ENCODE measurements at places on chromosomes 6 and 20.
A peak's percentile ranks its signal among the peaks of the same experiment; 100 is the strongest.

DNA sequence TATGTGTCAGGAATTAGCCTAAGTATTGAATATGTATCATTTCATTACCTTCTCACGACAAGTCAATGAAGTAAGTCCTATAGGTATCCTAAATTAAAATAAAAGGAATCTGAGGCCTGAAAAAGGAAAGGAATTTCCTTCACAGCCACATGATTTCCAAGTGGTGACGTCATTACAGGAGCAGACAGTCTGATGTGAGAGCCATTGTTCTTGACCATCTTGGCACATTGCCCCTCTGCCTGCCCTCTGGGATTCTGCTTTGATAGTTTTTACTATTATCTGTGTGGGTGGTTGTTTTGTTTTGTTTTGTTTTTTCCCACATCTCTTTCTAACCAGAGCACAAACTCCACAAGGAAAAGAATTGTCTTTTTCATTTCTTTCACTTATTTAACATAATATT lies 219.8 kb upstream of the UFL1 start:
- no peak for DNase-seq

- peak; percentile 81 for DNase-seq
Measured at GRCh38 chr6:152136449-152136825, 329.0 kb downstream of the ESR1 start.

DNA sequence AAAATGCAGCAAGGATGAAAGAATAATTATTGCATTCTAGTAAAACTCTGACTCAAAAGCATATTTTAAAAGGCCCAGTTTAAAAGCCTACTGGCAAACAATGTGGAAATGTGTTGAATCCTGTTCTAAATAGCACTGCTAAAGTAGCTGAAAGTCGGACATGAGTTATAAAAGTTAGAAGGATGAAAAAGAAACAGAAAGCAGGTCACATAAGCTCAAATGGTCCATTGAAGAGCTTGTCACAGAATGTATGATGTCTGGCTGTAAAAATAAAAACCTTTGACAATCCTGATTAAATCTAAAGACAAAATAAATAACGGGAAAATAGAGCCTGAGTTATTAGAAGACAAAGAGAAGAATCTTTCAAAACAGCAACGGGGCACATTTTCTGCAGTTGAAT lies 218.6 kb upstream of the UFL1 start:
- DNase-seq = no peak

- no peak for DNase-seq
Measured at GRCh38 chr6:106452628-106453027, 92.1 kb downstream of the CRYBG1 start.

DNA sequence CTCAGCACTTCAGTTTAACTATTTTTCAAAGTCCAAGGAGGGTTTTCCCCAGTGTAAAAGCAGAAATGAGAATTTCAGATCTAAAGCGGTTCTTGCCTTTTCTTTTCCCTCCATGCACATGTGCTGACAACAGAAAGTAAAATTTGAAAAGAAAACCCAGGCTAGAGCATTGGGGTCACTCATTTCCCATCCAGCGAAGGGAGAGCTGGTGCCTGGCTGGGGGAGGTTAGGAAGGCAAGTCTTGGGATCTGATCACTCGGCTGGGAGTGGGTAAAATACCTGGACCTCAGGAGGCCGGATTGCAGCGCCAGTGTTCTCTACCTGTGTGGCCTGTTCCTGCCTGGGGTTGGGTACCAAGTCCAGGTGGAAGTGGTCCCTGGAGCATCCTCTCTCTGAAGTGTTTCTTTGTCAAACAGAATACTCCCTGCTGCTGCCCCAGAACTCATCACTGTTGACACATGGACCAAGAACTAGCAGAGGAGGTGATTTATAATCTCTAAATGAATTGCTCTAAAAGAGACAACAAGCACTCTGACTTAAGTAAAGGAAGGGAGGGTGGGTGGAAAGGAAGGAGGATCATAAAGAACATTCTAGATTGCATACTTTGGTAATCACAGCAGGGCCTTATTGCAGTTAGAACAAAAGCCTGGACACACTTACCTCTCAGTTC lies 136.0 kb downstream of the MTHFD1L start:
- DNase-seq = no peak

DNA sequence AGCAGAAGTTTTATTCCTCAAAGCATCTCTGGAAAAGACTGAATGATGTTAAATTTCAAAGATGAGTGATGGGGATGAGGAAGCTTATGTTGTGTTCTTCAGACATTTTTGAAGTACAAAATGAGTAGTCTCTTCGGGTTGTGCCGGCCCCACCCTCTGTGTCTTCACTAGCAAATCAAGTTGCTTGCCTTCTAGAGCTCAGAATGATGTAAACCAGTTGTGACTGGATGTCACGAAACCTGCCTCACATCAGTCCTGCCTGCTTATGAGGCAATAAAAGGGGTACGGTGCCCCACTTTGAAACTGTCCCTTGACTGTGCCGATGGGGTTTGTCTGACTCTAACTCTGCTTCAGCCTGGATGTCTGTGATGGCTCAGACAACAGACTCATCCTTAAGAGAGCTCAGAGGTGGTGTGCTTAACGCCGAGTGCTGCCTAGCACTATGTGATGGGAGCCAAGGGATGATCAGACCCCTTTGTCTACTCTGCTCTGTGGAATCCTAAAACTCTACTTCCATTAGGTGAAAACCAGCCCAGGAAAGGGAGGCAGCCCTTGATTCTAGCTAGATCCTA lies 19.0 kb downstream of the TOMM34 start:
- no peak for DNase-seq

- no peak for DNase-seq
Measured at GRCh38 chr6:16759646-16760515, 1.4 kb downstream of the ATXN1 start.

- no peak for DNase-seq
Measured at GRCh38 chr20:2671977-2672376, 8.0 kb upstream of the IDH3B start.

GRCh38 chr20:46963196-46963529 lies 68.5 kb downstream of the EYA2 start:
- DNase-seq = peak; percentile 64

DNA sequence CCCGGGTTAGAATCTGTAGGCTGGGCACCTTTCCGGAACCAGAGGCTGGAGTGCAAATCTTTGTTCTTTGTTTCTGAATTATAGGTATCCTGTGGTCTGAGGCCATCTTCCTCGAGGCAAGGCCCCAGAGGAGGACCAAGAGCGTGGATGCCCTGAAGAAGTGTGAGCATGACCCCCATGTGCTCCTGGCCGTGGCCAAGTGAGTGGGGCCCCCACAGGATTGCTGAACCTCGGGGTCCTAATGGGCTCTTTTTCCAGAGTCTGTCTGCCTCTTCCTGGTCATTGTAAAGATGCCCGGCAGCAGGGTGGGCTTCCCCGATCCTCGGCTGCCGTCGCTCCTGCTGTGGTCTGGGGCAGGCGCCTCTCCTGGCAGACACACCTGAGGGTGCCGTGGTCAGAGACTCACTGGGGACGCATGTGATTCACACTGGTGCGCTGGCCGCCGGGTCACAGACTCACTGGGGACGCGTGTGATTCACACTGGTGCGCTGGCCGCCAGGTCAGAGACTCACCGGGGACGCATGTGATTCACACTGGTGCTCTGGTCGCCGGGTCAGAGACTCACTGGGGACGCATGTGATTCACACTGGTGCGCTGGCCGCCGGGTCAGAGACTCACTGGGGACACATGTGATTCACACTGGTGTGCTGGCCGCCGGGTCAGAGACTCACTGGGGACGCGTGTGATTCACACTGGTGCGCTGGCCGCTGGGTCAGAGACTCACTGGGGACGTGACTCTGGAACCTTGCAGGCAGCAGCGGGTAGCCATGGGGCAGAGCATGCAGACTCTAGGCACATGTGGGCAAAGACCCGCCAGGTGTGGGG lies 6.5 kb upstream of the C20orf204 start:
- DNase-seq = no peak

- DNase-seq = no peak
Measured at GRCh38 chr20:4776079-4776630, 54.4 kb downstream of the PRND start.

DNA sequence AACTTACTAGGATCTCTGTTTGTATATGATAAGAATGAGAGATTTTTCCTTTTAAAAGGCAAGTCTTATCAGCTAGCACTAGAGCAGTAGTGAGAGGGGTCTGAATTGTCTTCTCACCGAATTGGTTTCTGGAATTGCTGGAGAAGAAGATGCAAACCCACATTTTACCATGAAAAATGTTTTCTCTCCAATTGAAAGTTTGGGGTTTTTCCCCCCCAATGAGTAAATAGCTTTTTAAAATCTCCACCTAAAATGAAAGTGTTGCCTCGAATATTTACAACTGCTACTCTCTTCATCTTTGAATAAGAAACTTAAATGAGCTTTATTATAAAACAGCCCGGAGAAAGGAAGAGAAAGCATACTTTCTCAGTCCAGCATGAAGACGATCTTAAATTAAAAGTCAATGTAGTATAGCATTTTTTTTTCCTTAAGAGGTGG lies 1.8 kb downstream of the TCF21 start:
- DNase-seq = no peak

DNA sequence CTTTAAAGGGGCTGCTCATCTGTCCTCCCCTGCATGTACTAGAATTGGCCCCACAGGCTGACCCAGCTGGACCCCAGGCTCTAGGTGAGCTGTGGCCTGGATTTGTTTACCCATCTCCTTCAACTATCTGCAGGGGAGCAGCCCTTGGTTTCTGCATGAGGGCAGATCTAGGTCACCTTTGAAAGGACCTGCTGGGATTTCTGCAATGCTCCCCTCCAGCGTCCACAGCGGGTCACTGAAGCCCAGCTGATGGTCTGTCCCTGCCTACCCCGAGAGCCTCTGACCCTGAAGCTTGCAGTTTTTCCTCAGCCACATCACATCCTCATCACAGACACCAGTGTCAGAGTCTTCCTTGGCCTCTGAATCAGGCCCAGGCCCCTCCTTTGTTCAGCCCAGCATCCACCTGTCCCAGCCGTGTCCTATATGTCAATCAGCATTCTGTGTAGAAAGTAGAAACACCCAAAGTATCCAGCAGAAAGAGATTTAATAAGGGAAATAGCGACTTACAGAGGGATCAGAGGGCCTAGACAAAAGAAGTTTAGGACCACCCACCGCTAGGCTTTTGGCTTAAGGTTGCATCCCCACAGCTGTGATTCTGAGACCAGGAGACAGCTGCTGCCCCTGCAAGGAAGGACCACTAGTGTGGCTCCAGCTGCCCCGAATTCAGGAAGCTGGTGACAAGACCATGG lies 243.1 kb downstream of the LRFN2 start:
- no peak for DNase-seq

- no peak for DNase-seq
Measured at GRCh38 chr6:168256940-168257339, 62.6 kb downstream of the DACT2 start.

DNA sequence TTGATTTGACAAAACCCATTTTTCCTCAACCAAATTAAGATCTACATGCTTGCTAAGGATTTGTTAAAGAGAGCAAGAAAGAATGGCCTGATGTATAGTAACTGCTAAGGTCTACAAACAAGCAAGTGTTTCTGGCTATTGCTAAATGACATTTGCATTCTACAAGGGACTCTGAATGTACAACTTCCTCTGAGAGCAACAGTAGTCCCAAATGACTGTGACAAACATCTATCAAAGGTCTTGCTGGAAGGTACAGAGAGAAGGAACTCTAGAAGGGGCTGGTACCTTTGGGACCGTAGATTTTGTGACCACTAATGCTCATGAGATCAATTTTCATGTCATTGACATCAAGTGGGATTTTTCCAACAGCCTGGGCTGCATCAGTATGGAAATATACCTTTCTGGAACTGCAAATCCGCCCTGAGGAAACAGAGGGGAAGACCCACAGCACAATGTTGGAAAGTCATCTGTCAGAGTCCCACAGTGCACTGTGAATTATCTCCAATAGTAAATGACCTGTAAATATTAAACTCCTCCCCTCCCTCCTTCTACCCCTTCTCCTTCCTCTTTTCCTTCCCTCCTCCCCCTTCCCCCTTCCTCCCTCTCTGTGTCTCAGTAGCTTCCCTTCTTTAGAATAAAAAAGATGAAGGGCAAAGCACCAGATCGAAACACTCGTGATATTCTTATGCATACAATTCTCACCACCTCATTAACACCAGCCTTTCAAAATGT lies 15.9 kb upstream of the CPNE1 start:
- DNase-seq = no peak

- no peak for DNase-seq
Measured at GRCh38 chr20:32495949-32496348, 89.2 kb downstream of the NOL4L start.

DNA sequence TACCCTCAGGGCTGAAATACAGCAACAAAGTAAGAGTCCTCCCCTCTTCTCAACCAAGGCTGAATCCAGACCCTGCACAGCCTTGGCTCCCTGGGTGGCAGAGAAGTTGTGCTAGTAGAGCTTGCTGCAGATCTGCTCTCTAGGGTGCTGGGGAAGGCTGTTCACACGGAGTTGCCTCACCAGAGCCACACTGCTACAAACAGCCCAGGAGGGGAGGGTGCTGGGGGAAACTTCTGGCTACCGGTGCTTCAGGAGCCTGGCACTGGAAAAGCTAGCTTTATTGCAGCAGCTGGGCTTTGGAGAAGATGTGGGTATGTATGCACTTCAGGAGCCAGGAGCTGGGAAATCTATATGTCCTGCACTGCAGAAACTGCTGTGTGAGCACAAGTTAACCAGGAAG lies 37.6 kb upstream of the SUPT3H start:
- DNase-seq = no peak

- DNase-seq = no peak
Measured at GRCh38 chr20:57399587-57400155, 8.5 kb downstream of the RBM38 start.

DNA sequence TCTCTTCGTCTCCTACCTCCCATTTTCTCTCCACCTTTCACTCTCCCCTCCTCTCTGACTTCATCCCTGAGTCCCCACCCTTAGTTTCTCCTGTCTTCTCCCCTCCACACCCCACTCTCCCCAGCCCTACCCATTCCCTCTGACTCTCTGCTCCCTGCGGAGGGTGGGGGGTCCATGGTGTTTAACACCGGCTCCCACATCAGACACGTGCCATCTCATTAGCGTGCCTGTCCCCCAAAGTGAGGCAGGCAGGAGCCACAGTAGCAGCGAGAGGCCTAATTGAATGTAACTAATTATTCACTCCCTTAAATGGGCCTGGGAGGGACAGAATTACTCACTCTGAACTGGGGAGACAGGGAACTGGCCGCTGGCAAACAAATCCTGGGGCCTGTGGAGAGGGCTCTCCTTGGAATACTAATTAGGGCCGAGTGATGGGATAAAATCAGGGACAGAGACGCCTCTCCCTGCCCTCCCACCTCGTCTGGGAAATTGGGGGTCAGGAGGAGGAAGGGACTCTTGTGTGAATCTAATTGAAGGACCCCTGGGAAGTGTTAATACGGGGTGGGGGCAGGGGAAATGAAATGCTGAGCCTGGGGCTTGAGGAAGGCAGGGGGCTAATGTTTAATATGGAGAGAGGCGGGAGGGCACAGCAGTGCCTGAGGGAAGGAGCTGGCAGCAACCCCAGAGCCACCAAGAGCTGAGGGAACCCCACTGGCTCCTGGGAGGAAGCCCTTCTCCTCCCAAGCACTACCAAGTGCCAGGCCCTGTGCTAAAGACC lies 17.9 kb downstream of the CD40 start:
- DNase-seq = no peak

Data from SHP77 treated with DMSO at 0.1 percent for 48 hours (cell line).